ENCODE measurements at places on chromosomes 7 and 10. TPM values are rescaled to one million over a fixed set of nuclear protein-coding genes. Genes with fewer than 3 reads are reported as not detected.

The PGAM2 gene
- 0.32 TPM for total RNA-seq

The CASP7 gene
- total RNA-seq: 26.1 TPM

The TCAF2 gene
- 8.2 TPM for total RNA-seq

The CYP26A1 gene
- not detected for total RNA-seq

The RBAK gene
- total RNA-seq: 16.5 TPM

The CAV2 gene
- 47.6 TPM for total RNA-seq

The FKBP6 gene
- total RNA-seq: not detected

The OR9A2 gene
- total RNA-seq: 0.22 TPM

The TMEM184A gene
- total RNA-seq: 0.26 TPM

The SORCS1 gene
- not detected for total RNA-seq

The FAM25G gene
- total RNA-seq: not detected

The TMEM196 gene
- total RNA-seq: 0.13 TPM

The STEAP1 gene
- total RNA-seq: 55.5 TPM

The SFTPA2 gene
- total RNA-seq: not detected

The EPO gene
- total RNA-seq: not detected

The CYP26C1 gene
- total RNA-seq: 0.26 TPM

The KLLN gene
- 0.39 TPM for total RNA-seq

The HOXA3 gene
- 9.4 TPM for total RNA-seq

The HOXA7 gene
- total RNA-seq: 5.0 TPM

The NEURL1 gene
- 0.26 TPM for total RNA-seq

The ADAM8 gene
- 0.65 TPM for total RNA-seq

The CNPY1 gene
- total RNA-seq: not detected

The CHAT gene
- total RNA-seq: not detected

The AGR2 gene
- 0.86 TPM for total RNA-seq

The ANXA8L1 gene
- total RNA-seq: 0.32 TPM

The AOAH gene
- total RNA-seq: not detected

The BMPR1A gene
- total RNA-seq: 90.9 TPM

The PRPS1L1 gene
- not detected for total RNA-seq

The IKZF1 gene
- not detected for total RNA-seq

The MMD2 gene
- total RNA-seq: not detected

The OGA gene
- 150 TPM for total RNA-seq

The ZNF467 gene
- under 0.01 TPM for total RNA-seq

The CLEC2L gene
- not detected for total RNA-seq

The LRRC18 gene
- total RNA-seq: not detected

The PAX4 gene
- total RNA-seq: not detected

The C10orf90 gene
- total RNA-seq: 3.9 TPM

The IMMP2L gene
- 9.8 TPM for total RNA-seq

The MEST gene
- 1,396 TPM for total RNA-seq

The VENTX gene
- not detected for total RNA-seq

The TAC1 gene
- total RNA-seq: not detected

The POLR2J3 gene
- total RNA-seq: 46.7 TPM

The LLCFC1 gene
- not detected for total RNA-seq

The GGCT gene
- total RNA-seq: 21.5 TPM

The IL6 gene
- 33.1 TPM for total RNA-seq

The FAM107B gene
- total RNA-seq: 48.4 TPM

The VAX1 gene
- total RNA-seq: not detected

The CARD11 gene
- under 0.01 TPM for total RNA-seq

The ABCB4 gene
- total RNA-seq: 0.65 TPM

The TUBB8 gene
- not detected for total RNA-seq

The UNCX gene
- total RNA-seq: not detected
